Fibroblast of the aortic adventitia (primary cell): ENCODE measurements at places on chromosomes 2 and 18.

GRCh38 chr18:57951999-57952774, 91.8 kb upstream of the NEDD4L start:
- peak; percentile 50 for DNase-seq

DNA sequence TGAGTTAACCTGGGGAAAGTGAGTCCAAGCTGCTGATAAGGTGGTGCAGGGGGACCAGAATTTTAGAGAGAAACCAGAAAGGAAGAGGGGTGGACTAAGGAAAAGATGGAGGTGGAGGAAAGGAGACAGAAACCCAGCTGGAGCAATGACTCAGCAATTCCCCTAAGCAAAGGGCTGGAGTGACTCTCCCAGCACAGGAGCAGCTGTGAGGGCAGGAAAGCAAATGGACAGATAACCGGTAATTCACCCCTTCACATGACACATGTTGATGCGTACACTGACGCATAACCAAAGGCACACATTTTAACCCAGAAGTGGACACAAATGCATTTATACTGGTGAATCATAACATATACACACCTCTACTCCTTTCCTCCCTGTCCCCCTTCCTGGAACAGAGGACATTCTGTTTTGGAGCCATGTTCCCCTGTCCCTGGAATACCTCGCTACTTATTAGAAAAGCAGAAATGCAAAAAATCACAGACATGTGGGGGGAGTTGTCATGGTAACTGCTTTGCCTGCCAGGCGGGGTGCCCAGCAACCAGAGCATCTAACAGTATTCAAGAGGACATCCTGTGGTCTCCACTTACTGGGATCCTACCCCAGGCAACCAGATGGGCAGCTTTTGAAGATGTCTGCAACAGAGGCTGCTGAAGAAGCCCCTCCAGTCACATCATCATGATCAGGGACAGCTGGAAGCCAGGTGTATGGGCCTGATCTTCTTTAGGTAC, 4.7 kb downstream of the CDK5R2 start:
- peak; percentile 80 for DNase-seq

DNA sequence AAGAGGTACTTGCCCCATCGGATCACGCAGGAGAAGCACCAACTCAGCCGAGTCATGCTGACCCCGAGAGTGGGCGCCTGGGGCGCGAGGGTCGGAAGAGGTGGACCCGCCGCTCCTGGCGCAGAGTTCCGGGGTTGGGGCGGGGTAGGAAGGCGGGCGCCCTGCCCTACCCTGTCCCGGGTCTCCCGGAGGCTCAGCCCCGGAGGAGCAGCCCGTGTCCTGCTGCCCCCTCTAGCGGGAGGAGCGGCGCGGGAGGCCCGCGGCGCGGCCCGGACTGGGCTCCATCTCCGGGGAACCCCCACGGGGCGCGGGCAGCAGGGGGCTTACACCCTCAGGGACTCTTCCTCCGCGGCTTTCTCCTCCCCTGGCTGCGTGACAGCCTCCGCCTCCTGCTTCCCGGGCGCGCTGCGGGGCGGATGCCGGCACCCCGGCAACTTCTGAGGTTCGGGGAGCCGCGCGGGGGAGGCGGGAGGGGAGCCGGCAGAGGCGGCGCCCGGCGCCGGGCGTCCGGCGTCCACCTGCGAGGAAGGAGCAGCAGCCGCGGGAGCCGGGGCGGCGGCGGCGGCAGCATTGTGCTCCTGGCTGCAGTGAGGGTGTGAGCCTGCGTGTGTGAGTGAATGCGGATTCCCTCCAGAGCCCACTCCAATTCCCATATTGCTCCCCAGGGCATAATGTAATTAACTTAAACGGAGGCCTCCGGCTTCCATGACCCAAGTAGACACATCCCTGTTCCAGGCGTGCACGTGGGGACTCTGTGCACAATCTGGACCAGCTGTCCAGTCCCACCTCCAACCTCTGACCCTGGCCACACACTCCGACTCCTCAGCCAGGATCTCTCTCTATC, 7.6 kb upstream of the TNS1 start:
- DNase-seq, result no peak

DNA sequence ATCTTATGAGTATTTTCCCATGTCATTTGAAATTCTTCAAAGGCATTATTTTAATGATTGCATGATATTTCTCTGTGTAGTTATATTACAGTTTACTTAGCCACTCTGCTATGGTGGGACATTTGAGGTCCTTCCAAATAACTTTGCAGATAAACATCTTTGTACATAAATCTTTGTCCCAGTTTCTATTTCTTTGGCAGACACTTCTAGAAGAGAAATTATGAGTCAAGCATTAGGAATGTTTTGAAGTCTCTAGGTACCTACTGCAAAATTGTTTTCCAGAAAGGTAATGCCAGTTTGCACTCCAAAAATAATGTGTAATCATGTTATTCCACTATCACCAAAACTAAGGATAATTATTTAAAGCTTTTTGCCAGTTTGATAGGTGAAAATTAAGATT, 149.7 kb downstream of the EN1 start:
- DNase-seq, result peak; percentile 61

DNA sequence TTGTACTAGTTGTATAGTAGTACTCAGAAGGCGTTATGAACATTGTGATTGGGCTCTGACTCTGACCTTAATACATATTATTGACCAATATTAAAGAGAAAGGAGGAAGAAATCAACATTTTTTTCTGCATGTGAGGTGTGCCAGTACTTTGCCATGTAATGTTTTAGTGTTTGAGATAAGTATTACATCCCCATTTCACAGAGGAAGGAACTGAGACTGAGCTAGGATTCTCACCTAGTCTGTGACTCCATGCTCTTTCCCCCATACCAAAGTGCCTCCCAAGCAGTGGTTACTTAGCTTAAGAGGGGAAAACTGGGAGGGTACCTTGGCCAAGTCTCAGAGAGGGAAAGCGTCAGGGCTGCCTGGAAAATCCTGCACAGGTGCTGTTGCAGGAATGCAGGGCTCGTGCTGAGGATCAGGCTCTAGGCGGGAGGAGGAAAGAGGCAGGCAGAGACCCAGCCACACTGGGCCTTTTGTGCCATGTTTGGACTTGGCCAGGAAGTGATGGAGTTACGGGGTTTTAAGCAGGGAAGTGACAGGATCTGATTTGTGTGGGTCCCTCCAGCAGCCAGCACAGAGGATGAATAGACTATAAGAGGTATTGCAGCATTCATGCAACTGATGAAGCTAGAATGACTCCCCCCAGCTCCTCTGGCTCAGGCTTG, 1.7 kb downstream of the PNKD start:
- DNase-seq, result no peak

- DNase-seq, result no peak
These were observed 182.8 kb downstream of the NRP2 start for GRCh38 chr2:205865056-205865455.

DNA sequence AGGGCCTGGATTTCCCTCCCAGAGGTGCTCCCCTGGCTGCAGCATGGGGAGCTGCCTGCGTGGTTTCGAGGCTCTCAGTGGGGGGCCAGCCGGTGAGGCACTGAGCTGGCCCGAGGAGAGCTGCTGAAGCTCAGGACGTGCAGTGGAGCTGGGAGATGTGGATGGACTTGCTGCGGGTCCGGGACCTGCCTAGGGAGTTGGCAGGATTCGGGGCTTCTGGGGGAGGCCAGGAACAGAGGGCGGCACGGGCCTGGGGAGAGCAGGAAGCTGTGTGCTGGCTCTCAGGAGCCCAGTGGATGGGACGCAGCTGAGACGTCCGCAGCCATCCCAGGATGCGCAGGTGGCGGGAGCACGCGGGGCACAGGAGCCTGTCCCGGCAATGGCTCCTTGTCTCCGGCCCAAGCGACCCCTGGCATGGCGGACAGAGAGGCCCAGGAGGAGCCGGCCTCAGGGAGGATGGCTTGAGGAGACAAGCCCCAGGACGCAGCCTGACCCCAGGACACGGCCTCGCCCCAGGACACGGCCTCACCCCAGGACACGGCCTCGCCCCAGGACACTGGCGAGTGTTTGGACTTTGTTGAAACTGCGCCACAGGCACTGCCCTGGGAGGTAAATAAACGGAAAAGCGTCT, 116.1 kb downstream of the NFATC1 start:
- no peak for DNase-seq

DNA sequence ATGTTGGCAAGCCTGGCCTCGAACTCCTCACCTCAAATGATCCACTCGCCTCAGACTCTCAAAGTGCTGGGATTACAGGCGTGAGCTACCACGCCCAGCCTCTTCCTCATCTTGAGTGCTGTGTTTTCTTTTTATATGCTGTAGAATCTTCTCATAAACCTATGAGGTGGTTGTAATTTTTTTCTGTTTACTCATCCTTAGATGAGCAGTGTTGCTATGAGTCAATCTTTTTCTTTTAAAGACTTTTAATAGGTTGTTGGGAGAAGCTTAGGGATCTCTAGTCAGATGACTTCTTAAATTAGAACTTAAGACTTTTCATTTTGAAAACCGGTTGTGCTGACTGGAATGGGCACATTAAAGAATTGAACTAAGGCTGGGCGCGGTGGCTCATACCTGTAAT, 8.7 kb upstream of the AAK1 start:
- peak; percentile 56 for DNase-seq

GRCh38 chr2:237967463-237967951, 693 bp downstream of the UBE2F start:
- peak; percentile 16 for DNase-seq

DNA sequence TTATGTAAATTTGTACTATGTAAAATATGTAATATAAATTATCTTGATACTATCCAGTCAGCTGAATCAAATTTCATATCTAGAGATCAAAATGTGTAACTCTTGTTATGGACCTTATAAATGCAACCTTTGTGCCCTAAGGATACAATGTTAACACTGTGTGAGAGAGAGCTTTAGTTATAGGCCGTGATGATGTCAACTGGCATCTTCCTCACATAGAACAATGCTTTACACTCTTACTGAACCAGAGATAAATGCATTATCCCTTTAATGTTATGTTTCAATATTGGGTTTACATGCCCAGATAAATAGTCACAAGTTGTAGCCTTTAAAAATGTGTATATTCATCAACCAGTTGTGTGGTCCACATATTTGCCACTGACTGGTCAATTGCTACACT, 115.1 kb downstream of the KCNJ3 start:
- DNase-seq, result no peak

DNA sequence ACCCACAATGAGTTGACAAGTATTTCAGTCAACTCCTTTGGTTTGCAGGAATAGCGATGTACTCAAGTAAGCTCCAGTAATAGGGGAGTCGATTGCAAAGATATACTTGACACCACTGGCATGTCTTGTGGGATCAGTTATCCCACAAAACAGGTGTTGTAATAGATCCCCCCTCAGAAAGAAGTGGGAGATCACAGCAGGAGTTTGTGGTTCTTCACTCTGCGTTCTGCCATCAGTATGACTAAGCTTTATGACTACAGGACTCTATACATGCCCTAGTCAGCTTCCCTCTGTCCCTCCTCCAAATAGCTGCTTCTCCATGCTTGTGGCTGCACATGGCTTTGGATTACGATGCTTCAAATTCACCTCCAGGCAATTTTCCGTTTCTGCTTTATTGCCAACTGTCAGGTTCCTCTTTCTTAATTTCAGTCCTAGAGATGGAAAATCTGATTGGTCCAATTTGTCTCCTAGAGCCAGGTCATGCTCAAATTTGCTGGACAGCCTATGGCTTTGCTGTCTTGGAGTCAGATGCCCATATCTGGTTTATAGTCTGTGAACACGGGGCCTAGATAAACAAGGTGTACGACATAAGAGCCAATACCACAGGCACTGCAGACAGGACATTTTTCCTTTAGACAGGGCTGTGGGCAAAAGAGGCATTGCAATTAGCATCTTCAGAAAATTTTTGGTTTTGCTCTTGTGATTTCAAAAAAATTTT, 221.7 kb downstream of the PAX3 start:
- DNase-seq, result no peak

DNA sequence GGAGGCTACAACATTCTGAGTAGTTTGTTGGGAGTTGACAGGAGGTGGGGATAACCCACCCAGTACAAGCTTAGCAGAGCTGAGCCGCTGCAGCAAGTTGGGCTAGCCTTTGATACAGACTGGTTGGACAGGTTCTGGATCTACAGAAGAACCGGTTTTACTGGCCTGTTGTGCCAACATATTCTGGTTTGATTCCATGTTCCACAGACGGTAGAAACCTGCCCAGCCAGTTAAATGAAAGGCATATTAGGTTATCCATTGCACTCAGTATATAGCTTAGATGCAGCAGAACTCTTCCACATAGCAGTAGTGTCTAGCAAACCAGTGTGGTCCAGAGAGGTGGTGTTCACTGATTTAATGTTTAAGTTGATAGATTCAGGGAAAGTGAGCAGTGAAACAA, 19.3 kb upstream of the RBBP8 start:
- DNase-seq, result no peak

DNA sequence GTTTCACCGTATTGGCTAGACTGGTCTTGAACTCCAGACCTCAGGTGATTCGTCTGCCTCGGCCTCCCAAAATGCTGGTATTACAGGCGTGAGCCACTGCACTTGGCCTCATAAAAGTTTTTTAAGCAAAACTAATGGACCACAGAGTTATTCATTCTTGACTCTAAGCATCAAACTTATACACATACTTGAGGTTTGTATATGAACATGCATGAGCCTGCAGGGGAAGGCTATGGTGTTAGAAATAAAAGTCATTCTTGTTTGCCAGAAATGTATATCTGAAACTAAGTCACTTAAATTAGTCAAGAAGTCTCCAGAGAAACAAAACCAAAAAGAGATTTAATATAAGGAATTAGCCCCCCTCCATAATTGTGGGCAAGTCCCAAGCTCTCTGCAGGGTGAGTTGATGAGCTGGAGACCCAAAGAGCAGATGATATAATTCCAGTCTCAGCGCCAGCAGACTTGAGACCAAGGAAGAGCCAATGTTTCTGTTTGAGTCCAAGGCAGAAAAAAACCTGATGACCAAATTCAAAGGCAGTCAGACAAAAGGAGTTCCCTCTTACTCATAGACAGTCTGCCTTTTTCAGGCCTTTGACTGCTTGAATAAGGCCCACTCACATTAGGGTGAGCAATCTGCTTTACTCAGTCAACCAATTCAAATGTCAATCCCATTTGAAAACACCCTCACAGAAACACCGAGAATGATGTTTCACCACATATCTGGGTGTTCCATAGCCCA, 69.0 kb upstream of the DSG1 start:
- no peak for DNase-seq

- no peak for DNase-seq
These were observed 106.1 kb upstream of the ALKAL2 start for GRCh38 chr2:393711-394696.

DNA sequence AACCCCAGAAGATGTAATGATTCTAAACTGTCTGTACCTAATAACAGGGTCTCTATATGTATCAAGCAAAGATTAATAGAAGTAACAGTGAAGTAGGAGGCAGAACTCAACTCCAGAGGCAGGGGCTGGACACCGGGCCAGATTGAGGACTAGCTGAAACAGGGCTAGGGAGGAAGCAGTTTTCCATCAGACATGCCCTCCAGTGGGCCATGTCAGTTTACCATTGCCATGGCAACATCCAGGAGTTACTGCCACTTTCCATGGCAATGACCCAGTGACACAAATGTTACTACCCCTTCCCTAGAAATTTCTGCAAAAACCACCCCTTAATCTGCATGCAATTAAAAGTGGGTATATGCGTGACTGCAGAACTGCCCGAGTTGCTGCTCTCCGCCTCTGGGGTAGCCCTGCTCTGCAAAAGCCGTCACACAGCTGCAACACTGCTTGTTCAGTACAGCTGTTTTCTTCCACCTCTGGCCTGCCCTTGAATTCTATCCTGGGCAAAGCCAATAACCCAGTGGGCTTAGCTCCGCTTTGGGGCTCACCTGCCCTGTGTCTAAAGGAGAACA, 58.7 kb downstream of the TMEM18 start:
- DNase-seq, result no peak
